Calu3 (cell line): ENCODE measurements at places on chromosomes 12 and 14. TPM values are rescaled to one million over a fixed set of nuclear protein-coding genes. Genes with fewer than 3 reads are reported as not detected.
A peak's percentile ranks its signal among the peaks of the same experiment; 100 is the strongest.

Gene HPD
- total RNA-seq = not detected in 2 replicates

DNA sequence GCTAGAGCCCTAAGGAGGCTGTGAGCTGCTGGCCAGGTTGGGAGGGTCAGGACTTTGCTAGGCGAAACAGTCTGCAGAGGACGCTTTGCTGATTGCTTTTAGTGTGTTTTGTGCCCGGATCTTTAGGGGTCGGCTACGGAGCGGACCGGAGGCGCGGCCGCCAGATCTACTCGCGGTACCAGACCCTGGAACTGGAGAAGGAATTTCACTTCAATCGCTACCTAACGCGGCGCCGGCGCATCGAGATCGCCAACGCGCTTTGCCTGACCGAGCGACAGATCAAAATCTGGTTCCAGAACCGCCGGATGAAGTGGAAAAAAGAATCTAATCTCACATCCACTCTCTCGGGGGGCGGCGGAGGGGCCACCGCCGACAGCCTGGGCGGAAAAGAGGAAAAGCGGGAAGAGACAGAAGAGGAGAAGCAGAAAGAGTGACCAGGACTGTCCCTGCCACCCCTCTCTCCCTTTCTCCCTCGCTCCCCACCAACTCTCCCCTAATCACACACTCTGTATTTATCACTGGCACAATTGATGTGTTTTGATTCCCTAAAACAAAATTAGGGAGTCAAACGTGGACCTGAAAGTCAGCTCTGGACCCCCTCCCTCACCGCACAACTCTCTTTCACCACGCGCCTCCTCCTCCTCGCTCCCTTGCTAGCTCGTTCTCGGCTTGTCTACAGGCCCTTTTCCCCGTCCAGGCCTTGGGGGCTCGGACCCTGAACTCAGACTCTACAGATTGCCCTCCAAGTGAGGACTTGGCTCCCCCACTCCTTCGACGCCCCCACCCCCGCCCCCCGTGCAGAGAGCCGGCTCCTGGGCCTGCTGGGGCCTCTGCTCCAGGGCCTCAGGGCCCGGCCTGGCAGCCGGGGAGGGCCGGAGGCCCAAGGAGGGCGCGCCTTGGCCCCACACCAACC, 1.5 kb downstream of the HOXC6 start:
- peaks cover 100% of the 10 kb centered on the region for H3K27me3 ChIP-seq
- H3K4me3 ChIP-seq = no peak overlapping the region
- peaks cover 14% of the 10 kb centered on the region for H3K4me1 ChIP-seq
- no peak for DNase-seq
- peaks cover 18% of the 10 kb centered on the region for H3K36me3 ChIP-seq

DNA sequence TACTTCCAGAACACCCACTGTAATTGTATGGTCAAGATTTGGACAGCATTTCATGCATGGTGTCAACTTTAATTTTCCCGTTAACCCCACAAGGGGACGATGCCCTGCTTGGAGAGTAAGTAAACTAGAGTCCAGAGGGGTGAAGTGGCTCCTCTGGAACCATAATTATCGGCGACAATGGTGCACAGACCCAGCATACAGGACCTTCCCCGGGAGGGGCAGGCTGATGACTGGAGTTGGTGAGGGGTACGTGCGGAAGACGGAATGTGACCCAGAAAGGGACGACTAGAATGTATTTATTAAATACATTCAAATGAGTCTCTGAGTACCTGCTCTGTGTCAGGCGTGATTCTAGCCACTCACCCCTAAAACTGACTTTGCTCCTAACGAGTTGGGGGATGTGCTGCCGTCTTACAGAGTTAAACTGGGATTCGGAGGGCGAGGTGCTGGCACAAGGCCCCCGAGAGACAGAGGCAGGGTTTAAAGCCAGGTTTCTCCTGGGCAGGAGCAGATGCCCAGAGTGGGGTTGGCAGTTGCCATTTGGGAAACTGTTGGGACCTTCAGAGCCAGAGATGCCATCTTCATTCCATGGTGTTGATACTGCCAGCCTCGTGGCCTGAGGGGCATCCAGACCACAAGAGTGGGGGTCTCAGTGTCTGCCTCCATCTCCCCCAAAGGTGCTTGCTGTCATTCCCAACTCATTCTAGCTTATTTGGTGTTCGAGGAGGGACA, 10.9 kb downstream of the RTL1 start:
- H3K4me3 ChIP-seq = no peak overlapping the region
- no peak for DNase-seq
- no peak overlapping the region for H3K27ac ChIP-seq

DNA sequence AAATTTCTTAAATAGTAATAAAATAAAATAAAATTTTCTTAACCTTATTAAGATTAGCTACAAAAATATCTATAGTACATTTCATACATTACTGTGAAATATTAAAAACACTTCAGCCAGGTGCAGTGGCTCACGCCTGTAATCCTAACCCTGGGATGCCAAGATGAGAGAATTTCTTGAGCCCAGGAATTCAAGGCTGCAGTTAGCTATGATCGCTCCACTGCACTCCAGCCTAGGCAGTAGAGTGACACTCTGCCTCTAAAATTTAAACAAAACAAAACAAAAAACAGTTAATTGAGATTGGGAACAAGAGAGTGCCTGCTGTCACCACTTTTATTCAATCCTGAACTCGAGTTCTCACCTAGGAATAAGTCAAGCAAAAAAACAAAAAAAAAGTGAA, 95.0 kb upstream of the CPNE8 start:
- DNase-seq = no peak
- no peaks in the 10 kb centered on the region for H3K36me3 ChIP-seq
- H3K27me3 ChIP-seq = no peaks in the 10 kb centered on the region
- H3K4me3 ChIP-seq = no peak overlapping the region
- no peak overlapping the region for H3K27ac ChIP-seq
- no peaks in the 10 kb centered on the region for H3K4me1 ChIP-seq

Gene SERPINA3
- total RNA-seq = 1,748 and 2,914 TPM in 2 replicates

DNA sequence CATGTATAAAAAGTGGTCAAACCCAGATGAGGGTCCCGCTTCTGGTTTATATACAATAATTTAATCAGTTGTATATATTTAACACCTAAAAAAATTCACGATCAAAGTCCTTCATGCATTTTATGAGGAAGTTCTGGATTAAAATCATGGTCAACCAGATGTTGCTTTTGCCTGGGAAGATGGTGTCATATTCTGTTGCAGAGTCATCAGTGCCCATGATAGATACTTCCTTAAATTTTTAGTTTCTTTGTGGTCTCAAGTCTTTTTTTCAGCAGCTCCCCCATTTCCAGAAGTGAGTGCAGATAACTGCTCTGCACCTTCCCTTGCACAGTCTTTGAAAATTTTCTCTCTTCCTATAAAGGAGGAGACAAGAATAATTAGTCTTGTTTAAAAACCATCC, 16.1 kb downstream of the ERP29 start:
- H3K27ac ChIP-seq = peak overlapping the region; percentile 39
- no peak overlapping the region for H3K4me3 ChIP-seq
- H3K27me3 ChIP-seq = no peaks in the 10 kb centered on the region
- no peaks in the 10 kb centered on the region for H3K4me1 ChIP-seq

DNA sequence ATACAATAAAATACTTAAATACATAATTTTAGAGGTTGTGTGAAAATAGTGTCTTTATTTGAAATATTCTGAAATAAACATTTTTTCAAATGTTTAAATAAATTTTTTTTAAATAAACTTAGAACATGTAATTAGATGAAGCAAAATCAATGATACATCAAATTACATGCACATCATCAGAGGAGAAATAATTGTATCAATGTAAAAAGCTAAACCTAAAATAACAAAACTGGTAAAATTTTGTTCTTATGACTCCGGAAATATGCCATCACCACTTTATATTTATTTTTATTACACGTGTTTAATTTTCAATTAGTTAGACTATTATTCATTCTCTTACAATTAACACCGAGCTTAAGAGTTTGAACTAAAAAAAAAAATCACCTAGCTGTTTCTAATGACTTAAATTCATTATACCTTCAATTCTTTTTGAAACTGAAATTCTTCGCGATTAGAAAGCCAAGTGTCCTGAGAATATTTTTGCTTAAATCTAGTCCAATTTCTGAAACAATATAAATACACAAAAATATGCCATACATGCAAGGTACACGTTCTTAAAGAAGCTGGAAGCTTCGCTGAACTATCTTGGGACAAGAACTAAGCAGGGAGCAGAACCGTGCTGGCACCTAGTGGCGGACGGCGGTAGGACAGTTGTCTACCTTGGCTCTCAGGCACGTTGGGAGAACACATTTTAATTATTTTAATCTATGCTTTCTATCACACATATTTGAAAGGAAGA, 230.5 kb downstream of the SLC25A21 start:
- H3K4me3 ChIP-seq = no peak overlapping the region
- H3K4me1 ChIP-seq = peaks cover 8% of the 10 kb centered on the region

Gene CFAP54
- 0.35 and 1.2 TPM in 2 replicates for total RNA-seq

Gene GPR137C
- 2.0 and 2.3 TPM in 2 replicates for total RNA-seq

DNA sequence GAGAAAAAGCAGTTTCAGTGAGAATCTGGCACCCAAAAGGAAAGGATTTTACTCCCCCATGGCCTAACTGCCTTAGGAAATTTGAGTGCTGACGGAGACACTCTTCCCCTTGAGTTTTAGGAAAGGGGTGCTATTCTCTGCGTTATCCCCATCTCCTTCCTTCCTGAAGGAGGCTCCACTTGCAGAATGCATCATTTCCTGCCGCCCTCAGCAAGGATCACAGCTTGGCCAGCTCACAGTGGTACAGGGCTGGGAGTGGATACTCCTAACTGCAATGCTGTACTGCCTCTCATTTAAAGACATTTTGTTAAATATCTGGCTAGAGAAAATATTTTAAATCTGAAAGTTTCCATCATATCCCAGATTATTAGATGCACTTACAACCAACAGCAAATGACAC, 33.0 kb downstream of the RDH12 start:
- H3K4me1 ChIP-seq = peaks cover 31% of the 10 kb centered on the region
- no peaks in the 10 kb centered on the region for H3K27me3 ChIP-seq
- H3K36me3 ChIP-seq = peaks cover 6% of the 10 kb centered on the region
- DNase-seq = no peak
- no peak overlapping the region for H3K4me3 ChIP-seq

Gene ZNF664
- 130 and 147 TPM in 2 replicates for total RNA-seq

DNA sequence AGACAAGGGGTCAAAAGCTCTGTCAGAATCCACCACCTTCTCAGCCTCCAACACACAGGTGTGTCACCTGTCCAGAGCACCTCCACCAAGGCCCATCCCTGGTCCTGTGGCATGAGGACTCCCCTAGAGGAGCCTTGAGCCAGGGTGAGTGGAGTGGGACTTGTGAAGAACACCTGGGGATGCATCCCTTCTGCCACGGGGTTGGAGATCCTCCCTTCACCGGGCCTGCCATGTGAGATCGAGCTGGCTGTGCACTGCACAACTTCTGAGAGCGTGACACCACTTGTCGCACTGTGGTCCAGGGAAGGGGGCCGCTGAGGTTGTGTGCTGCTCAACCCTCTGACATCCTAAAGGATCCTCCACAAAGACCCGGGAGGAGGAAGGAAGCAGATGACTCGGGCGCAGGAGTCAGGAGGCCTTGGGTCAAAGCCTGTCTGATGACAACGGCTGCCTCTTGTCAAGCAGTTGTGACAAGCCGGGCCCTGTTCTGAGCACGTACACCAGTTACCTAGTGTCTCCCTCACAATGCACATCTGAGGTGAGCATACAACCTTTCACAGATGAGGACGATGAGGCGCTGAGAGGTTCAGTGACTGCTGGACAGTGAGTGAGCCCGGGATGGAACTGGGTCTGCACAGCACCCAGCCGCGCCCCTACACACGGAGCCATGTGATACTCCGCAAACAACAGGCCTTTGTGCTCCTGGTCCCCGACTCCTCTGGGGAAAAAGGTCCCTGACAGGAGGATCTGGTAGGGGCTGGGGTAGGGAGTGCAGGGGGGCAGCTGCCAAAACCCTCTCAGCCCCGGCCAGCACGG, 35.6 kb downstream of the CHGA start:
- no peak overlapping the region for H3K4me3 ChIP-seq
- no peak overlapping the region for H3K27ac ChIP-seq
- H3K27me3 ChIP-seq = no peaks in the 10 kb centered on the region
- DNase-seq = no peak
- H3K36me3 ChIP-seq = peaks cover 5% of the 10 kb centered on the region

DNA sequence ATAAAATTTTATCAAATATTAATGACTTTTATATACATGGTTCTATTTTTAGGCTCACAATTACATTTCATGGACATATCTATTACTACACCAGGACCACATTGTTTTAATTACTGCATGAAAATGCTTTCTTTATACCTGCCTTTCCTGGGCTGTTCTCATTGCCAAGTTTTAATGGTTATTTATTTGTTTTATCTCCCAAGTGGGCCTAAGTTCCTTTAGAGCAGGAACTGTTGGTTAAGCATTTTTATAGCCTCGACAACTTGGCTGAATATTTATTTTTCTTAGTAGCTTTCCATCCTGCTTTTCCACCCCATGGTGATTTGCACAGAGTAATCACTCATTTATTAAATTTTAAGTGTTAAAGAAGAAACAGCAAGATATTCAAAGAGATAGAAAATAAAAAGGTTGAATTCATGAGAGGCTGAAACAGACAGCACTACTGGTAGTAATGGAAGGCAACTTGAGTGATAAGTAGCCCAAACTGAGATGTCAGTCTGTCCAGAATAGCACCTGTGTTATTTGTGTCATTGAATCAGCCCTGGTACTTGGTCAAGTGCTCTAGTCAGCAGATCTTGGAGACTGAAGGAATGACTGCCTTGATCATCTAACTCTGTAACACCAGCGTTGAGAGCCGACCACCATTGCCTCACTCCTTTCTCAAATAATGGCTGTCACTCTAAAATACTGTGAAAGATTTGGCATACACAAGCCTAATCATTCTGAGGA, 119.1 kb upstream of the EGLN3 start:
- H3K36me3 ChIP-seq = no peaks in the 10 kb centered on the region
- H3K27me3 ChIP-seq = no peaks in the 10 kb centered on the region
- DNase-seq = no peak
- no peak overlapping the region for H3K4me3 ChIP-seq
- no peaks in the 10 kb centered on the region for H3K4me1 ChIP-seq
- no peak overlapping the region for H3K27ac ChIP-seq

GRCh38 chr12:96419576-96420276, 19.5 kb upstream of the CDK17 start:
- H3K4me1 ChIP-seq = peaks cover under 1% of the 10 kb centered on the region
- no peak for DNase-seq
- no peak overlapping the region for H3K27ac ChIP-seq
- H3K27me3 ChIP-seq = no peaks in the 10 kb centered on the region
- no peak overlapping the region for H3K4me3 ChIP-seq

GRCh38 chr14:90384543-90384911, 12.3 kb upstream of the CALM1 start:
- no peaks in the 10 kb centered on the region for H3K27me3 ChIP-seq
- H3K4me3 ChIP-seq = no peak overlapping the region
- H3K4me1 ChIP-seq = no peaks in the 10 kb centered on the region
- H3K36me3 ChIP-seq = no peaks in the 10 kb centered on the region
- no peak for DNase-seq

GRCh38 chr14:62133776-62134550, 371.7 kb downstream of the SNAPC1 start:
- no peaks in the 10 kb centered on the region for H3K4me1 ChIP-seq
- no peak overlapping the region for H3K27ac ChIP-seq
- H3K4me3 ChIP-seq = no peak overlapping the region
- no peaks in the 10 kb centered on the region for H3K27me3 ChIP-seq
- no peaks in the 10 kb centered on the region for H3K36me3 ChIP-seq
